ENCODE measurements at places on chromosomes 12 and 14.

GRCh38 chr14:46404865-46405811, 246.4 kb downstream of the RPL10L start:
- DNase-seq, result peak; percentile 45

- DNase-seq, result no peak
These were observed 6.5 kb downstream of the KRT79 start for GRCh38 chr12:52827499-52828090.

DNA sequence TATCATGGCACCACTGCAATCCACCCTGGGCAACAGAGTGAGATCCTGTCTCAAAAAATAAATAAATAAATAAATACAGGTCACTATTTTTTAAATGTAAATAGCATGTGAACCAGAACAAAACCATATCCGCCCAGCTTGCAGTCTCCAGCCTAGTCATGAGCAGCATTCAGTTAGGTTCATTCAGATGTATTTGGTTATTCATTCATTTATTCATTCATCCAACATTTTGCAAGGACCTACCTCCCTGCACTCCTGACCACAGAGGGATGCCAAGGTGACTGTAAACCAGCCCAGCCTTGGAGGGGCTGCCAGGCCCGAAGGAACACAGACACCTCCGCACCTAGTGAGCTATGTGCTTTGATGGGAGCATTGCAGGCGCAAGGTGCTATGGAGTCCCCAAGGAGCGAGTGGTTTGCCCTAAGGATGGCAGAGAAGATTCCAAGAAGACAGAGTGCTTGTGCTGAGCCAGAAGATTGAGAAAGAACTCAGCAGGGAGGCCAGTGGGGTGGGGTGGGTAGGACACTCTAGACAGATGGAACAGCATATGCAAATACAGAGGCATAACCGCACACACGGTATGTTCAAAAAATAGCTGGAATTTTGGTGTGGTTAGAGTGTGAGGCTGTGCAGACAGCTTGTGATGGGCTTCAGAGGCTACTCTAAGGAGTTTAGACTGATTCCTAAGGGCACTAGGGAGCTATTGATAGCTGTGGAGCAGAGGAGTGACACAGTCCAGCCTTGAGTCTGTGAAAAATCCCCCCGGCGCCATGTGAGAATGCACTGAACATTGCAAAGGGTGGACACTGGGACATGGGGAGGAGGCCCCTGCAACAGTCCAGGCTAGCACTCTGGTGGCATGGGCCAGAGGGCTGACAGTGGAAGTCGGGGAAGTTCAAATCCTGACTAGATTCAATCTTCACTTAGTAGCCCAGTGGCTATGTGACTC, 11.7 kb downstream of the DTX1 start:
- DNase-seq, result no peak

- no peak for DNase-seq
These were observed 175.2 kb upstream of the GRIN2B start for GRCh38 chr12:14156606-14157005.

- no peak for DNase-seq
These were observed 191.7 kb upstream of the DIO2 start for GRCh38 chr14:80403036-80403435.

- no peak for DNase-seq
These were observed 315.7 kb downstream of the TMEM132D start for GRCh38 chr12:129588142-129588541.

GRCh38 chr12:66629138-66629870, 49.6 kb downstream of the GRIP1 start:
- DNase-seq, result no peak

DNA sequence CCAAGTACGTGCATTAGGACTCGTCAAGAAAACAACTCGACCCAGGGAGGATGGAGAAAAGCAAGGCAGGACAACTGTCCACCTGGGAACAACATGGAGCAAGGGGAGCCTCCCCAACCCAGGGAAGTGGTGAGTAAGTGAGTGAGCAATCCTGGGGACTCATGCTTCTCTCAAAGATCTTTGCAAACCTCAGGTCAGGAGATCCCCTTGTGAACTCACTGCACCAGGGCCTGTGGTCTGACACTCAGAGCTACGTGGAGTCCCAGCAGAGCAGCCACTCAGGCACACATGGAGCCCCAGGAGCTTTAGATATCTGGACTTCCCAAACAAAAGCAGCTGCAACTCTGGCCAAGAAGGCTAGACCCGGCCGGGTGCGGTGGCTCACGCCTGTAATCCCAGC, 12.2 kb upstream of the OR5AU1 start:
- DNase-seq, result no peak

DNA sequence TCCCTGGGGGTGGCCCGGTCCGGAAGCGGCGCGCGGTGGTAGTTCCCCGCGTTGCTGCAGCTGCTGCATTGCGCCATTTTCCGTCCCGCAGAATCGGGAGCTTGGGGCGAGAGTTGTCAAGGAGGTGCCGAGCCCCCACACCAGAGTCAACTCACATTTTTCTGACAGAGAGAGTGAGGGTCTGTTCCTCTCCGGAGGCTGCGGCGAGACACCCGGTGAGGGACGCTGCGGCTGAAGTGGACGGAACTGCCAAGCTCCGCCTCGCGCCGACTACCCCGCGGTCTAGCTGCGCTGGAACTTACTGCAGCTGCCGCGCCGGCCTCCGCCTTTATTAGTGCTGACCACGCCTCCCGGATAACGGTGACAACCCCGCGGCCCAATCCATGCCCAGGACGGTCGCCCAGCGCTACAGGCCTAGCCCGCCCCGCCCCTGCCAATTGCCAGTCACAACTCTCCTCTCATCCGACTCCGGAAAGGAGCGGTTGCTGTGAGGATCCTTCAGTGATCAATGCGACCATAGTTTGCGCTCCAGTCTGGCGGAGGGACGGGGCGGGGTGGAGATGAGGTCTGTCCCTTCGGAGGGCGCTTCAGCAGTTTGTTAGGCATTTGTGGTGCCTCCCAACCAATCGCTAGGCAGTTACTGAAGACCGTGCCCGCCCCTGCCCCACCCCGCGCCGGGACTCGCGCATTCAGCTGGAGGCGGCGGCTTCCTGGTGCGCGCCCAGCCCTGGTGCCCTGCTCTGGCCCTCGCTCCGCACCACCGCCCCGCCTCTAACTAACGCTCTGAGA, at the start of gene VAMP1:
VAMP1 (minus strand) TSS at position 303 of the 789 bp plus-strand sequence; CDS start at position 157, 146 bp downstream.
- DNase-seq, result peak; percentile 94

- DNase-seq, result no peak
These were observed 159.5 kb downstream of the PTPRO start for GRCh38 chr12:15481846-15482245.

- no peak for DNase-seq
These were observed 18.8 kb upstream of the MAGOHB start for GRCh38 chr12:10632226-10632625.

Measured in T47D (cell line).